ENCODE measurements at places on chromosomes 1 and 21. TPM values are rescaled to one million over a fixed set of nuclear protein-coding genes. Genes with fewer than 3 reads are reported as not detected.
A peak's percentile ranks its signal among the peaks of the same experiment; 100 is the strongest.

- peak; percentile 99 for DNase-seq
Observed at GRCh38 chr1:58727364-58727763, 27.5 kb upstream of the MYSM1 start.

DNA sequence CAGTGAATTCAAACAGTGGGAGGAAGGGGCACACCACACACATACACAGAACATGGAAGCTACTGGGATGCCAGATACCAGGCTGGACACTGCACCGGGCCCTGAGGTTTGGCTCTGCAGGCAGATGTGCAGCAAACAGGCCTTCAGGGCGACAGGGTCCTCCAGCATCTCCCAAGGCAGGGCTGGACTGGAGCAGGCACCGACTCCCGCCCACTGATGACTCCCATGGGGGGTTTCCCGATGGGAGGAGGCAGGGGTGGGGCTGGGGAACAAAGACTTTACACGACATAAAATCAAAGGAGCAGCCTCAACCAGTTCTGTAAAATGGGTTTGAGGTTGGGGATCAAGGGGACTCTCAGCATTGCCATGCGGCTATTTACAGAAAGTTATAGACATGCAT, 118.1 kb downstream of the SYT2 start:
- no peak for DNase-seq

GRCh38 chr1:18485227-18485626, 4.5 kb downstream of the KLHDC7A start:
- no peak for DNase-seq

- DNase-seq, result no peak
Observed at GRCh38 chr1:117674521-117675400, 68.9 kb downstream of the TENT5C start.

The CCT3 gene
- 455 TPM for total RNA-seq
